Stimulated activated CD8-positive, alpha-beta memory T cell treated with anti-CD3 and anti-CD28 coated beads, Interleukin-4, amount 100 ng/mL, for 4 hours (primary cell): ENCODE measurements at places on chromosomes 7 and 10.

- no peak for DNase-seq
These were observed 80.5 kb downstream of the ANKRD26 start for GRCh38 chr10:27019827-27020226.

DNA sequence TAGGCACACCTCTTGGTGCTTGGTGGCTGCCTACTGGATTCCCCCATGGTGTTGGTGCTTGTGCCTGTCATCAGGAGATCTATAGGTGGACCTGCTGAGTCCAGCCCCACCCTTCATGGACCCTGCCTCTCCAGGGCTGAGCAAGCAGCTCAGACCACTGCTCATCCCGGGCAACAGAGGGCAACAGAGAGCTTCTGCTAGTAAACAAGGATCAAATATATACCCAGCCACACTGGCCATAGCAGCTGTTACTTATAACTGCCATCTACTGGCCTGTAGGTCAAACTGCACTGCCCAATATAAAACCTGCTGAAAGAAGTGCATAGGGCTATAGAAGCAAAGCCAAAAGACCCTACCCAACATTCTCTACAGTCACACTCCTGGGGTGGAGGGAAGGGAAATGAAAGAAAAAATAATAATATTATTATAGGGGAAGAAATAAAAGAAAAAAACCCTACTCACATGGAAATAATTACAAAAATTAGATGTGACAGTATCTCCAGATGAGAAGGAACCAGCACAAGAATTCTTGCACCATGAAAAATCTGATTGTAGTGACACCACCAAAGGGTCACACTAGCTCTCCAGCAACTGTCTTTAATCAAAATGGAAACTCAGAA is 54.9 kb upstream of the ZNF800 start:
- DNase-seq, result peak; percentile 9

- no peak for DNase-seq
These were observed 11.8 kb upstream of the IKZF1 start for GRCh38 chr7:50292763-50293162.

GRCh38 chr10:66575251-66575855 is 350.5 kb upstream of the LRRTM3 start:
- no peak for DNase-seq

DNA sequence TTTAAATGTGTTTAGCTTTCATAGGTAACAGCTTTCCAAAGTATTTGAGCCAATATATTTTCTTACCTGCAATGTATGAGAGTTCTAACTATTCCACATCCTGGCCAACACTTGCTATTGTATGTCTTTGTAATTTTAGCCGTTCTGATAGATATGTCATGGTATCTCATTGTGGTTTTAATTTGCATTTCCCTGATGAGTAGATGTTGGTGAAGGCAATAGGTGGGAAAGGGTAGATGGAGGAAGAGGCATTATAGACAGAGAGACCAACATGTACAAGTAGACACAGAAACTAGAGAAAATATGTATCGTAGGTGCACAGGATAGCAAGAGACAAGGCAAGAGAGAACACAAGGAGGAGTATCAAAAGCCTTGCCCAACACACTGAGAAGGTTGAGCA is 54.8 kb upstream of the CCDC71L start:
- DNase-seq, result no peak

- DNase-seq, result no peak
These were observed 4.1 kb downstream of the ERCC6 start for GRCh38 chr10:49534670-49535381.

DNA sequence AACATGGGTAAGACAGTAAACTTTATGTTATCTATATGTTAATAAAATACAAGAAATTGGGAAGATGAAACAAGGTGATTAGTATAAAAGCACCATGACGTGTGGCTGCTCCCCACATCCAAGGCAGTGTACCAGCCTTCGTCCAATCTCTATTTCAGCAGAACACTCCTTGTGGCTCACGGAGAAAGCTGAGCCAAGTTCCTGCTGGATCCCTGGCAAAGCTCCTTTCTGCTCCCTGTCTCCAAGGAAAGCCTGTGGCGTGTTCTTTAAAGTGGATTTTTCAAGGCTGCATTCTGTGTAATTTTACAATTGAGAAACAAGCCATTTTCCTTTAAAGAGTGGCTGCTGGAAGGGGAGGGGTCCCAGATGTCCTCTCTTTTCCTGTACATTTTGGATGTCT is 467.3 kb downstream of the PTPRN2 start:
- DNase-seq, result no peak

- no peak for DNase-seq
These were observed 3.8 kb upstream of the MKI67 start for GRCh38 chr10:128130051-128130450.

DNA sequence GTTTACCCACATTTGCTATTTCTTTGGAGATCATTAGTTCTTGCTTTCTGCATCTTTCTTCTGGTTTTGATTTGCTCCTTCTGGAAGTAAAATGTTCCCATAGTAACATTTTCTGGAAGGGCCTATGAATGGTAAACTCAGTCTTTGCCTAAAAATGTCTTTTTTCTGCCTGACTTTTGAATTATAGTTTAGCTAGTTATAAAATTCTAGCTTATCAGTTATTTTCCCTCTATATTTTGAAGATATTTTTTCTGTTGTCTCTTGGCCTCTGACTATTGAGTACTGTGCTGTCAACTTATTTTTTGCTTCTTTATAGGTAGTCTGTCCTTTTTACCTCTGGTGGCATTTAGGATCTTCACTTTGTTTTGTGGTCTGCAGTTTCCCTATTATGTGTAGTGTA is 21.6 kb upstream of the MTURN start:
- no peak for DNase-seq

- no peak for DNase-seq
These were observed 183.7 kb upstream of the KLF6 start for GRCh38 chr10:3968727-3969126.

GRCh38 chr7:132317701-132318351 is 258.4 kb downstream of the PLXNA4 start:
- no peak for DNase-seq

DNA sequence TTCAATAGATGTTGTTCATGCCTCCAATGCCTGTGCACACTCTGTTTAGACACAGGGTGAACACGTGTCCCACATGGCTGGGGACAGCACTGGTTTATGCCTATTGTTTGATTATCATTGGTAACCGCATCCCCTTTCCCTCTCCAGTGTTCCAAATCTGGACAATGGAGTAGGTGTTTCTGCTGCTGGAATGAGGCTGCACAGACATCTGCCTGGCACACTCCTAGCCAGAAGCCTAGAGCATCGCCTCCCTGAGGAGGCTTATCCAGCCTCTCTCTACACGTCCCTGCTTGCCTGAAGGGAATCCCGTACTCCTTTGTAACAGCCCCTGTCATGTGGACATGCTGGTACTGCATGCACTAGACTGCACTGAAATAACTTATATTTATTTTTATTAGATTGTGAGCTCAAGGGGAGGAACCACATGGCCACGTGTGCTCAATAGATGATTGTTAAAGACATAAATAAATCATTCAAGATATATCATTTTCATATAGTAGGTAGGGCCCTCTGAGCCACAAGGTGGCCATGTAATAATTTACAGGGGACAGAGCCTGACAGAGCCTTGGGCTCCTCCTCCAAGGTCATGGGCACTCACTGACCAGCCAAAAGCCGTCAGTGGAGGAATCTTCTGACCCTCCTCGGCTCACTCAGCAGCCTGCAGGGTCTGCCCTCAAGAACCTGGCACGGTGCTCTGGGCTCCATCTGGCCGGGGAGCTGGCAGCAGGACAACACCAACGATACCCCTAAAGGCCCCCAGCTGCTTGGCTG is 310.9 kb upstream of the ZNF32 start:
- no peak for DNase-seq

DNA sequence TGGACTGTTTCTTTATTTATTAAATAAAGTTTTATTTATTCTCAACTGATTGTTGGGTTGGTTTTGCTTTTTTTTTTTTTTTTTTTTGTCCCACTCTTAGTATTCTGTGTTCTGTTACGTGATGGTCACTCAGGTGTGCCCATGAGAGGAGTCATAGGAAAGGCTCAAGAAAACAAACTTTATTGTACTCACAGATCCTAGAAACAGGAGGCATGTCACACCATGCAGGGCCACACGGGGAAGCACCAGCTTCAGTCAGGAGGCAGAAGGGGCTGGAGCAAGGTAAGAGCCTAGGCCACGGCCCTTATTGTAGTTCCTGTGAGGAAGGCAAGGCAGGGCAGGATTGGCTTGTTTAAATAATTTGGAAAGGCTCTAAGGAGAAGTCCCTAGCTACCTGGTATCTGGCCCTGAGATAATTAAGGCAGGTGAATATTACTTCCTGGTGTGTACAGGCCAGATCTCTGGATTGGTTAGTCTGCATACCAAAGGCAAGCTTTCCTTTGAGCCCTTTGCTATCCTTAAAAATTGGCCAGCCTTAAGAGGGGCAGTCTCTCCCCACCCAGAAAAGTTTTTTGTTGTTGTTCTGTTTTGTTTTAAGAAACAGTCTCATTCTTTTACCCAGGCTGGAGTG is 8.3 kb downstream of the ATOH7 start:
- DNase-seq, result no peak

DNA sequence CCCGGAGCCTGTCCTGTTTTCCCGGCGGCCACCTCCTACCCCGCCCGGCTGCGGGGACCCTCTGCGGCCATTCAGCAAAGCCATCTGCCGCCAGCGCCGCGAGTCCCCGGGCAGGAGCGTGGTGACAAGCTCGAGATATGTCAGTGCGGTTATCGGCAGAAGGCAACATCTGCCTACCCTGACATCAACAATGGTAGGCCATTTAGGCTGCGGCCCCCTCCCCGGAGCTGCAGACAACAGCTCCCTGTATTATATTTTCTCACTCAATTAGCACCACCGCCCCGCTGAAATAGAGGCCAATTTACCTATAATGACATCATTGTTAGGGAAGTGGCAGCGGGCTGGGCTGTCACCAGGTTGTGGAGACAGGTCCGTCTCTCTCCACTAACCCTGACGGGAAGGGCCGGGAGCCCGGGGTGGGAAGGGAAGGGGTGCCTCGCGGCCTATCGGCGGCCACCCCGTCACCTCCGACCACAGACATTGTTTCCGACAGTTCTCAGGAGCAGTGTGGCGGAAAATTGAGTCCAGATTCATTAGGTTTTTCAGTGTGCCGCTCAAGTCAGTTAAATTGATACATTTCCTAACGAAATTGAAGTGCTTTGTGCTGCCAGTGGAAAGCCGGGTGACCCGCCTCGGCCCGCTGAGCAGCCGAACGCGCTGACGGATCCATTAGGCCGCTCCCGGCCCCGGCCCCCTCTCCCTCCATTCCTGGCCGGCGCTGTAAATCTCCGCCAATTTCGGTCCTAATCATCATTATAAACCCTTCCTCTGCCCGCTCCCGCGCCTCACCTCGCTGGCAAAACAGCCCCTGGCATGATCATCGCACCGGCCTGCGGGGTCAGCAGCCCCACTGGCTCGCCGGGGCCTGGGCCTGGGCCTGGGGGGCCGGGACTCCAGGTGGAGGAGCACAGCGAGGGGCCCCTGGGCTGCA is 43.0 kb downstream of the UNCX start:
- DNase-seq, result no peak

DNA sequence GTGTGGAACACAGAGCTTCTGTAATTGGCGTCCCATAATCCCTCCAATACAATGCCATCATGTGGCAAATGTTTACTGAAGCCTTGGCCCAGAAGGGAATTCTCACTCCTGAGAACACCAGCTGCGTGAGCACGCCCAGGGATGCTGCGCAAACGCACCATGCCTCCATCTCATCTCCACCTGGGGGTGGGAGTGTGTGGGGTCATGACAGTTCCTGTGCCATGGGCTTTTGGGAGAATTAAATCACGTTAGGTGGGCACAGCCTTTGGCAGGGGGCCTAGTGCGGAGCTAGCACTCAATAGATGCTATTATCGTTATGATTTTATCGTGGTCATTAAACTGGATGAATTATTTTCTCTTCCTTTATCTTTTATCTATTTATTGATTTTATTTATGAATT is 15.8 kb downstream of the WDFY4 start:
- DNase-seq, result no peak

- DNase-seq, result no peak
These were observed 71.3 kb downstream of the TACC2 start for GRCh38 chr10:122060250-122060649.

DNA sequence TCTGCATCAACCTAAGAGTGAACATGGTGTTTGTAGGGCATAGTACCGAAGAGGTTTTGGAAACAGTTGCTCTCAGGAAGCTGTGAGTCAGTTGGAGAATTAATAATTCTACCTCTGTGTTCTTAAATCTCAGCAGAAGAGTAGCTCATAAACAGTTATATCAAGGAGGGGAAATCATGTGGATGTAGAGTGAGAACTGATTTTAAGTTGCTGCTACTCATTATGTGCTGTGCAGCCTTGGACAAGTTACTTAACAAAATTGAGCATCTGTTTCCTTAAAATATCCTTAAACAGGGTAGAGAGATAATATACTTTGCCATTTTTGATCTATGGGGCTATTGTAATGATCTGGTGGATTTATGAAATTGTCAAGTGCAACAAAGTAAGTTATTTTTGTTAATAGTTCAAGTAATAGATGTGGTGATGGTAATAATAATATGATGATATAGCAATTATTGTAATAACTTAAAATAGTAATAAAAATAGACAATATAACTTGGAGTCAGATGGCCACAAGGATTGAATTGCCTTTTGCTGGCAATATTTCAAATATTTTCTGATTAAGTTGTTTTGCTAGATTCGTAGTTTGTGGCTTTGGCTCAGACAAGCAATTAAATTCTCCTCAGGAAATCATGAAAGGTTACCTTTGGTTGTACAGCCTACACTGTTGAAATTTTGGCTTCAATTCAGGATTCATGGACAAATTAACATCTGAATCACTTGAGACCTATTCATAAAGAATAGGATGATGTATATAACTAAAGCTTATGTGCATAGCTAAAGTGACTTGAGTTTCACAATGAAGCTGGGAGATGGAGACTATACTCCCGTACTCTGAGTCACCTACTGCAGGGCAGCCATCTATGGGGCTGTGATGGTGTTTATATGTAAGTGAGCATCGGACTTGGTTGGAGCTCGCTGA is 228.5 kb downstream of the CDK14 start:
- DNase-seq, result no peak

- no peak for DNase-seq
These were observed 363.4 kb downstream of the KCNMA1 start for GRCh38 chr10:77274046-77274795.

DNA sequence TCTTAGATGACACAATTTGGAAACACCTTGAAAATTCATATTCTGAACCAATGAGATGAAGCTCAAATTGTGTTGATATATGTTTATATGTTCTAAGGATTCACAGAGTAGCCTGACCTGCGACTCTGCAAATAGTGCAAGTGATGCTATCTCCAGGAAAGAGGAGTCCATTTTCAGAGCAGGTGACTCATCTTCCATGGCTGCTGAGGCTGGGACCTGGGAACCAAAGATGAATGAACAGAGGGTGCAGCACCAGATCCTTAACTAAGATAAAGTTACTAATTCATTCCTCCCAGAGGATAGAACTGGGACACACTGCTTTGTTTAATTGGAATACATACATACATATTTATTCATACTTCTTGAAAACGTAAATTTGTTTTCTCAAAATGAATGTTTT is 240.6 kb upstream of the SEMA3C start:
- DNase-seq, result no peak
